Umbilical cord (tissue), 2 donors: ENCODE measurements at places on chromosomes 3 and 15.

- DNase-seq, result no peak
These were observed 13.7 kb downstream of the LIMD1 start for GRCh38 chr3:45608296-45608695.

DNA sequence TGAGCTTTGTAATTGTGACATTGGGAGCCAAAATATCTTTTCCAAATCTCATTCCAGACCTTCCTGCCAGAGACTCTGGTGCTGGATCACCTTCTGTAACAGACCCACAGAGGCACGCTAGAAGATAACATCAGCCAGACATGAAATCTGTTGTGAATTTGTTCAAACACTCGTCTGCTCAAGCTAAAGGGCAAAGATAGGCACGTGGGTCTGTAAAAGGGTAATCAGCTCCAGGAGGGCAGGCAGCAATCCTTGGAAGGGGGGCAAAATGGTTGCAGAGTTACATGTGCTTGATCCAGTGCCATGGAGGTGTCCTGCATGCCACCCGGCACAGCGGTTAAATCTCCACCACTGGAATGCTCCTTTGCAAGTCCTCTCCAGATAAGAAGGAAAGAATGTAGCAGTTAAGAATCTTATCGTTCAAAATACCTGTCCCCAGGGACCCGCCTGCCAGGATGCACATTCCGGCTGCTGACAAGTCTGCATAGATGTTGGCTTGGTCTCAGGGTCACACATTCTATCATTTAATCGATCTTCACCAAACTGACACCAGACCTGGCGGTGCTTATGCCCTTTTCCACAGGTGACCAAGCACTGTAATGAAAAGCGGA is 74.8 kb downstream of the ADAMTS9 start:
- peak; percentile 64 for DNase-seq

GRCh38 chr15:76962337-76963013 is 30.9 kb downstream of the RCN2 start:
- DNase-seq, result no peak

DNA sequence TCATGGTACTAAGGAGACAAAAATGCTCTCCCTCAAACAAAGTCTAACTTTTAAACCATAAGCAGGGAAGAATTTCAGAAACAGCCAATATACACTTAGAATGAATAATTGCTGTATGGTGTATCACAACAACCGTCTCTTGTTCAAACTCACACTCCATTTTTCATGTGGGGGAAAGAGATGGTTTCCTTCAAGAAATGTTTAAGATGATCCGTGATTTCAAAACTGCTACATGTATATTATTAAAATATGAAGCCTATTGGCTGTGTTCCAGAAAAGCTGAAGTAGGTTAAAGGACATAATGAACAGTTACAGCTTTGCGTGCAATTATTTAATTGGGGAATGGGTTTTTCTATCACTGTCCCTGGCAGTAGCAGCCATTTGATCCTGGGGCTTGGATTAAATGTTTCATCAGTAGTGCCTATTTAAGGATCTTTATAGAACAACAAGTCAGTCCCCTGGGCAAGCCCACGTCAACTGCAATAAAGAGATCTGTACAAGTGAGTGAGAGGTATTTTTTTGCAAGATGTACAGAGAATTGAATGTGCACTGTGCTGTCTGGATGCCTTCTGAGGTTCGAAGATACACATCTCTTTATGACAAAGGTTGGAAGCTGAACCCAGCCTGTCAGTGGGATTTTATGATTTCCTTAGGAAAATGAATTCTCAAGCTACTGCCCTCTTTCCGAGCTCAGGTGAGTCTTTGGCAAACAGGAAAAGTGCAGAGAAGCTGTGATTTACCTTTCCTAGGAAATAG is 337.2 kb upstream of the RARB start:
- peak; percentile 21 for DNase-seq

DNA sequence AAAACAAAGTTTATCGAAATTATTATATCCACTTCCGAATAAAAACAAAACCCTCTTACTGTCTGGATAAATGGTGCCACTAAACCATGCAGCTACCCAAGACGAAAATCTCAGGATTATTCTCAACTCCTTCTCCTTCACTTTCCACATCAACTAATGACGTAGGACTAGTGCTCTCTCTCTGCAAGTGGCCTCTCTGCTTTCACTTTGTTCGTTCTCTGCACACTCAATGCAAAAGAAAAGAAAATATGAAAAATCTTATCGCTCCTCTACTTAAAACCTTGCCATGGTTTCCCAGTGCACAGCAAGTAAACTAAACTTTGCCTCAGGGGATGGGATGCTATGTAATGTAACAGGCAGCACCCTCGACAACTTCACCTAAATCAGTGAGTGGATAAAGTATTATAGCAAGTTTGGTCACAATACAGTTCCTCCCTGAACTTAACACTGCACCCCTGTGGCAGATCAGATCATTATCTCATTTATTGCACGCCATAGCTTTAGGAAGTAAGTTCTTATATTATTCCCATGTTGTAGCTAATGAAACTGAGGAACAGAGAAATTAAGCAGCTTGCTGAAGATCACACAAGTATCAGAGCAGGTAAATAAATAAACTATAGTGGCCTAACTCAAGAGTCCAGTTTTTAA is 262.7 kb upstream of the GADL1 start:
- DNase-seq, result no peak

GRCh38 chr15:90007076-90007460 is 5.9 kb downstream of the ZNF710 start:
- DNase-seq, result no peak

DNA sequence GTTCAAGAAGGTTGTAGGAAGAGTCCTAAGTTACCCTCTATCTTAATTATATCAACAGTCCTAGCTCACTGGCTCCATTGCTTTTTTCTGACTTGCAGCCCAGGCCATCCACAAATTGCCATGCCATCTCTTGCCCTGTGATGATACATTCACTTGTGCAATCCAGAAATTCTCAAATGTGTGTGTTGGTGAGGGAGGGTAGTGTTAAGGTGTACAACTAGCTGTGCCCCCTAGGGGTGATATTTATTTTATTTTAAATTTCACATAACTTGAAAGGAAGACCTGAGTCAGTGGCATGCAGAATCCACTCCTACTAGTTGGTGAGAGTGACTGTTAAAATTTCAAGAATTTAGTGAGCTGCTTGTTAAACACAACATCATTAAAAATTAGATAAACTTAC is 156.1 kb upstream of the ANKRD28 start:
- no peak for DNase-seq

DNA sequence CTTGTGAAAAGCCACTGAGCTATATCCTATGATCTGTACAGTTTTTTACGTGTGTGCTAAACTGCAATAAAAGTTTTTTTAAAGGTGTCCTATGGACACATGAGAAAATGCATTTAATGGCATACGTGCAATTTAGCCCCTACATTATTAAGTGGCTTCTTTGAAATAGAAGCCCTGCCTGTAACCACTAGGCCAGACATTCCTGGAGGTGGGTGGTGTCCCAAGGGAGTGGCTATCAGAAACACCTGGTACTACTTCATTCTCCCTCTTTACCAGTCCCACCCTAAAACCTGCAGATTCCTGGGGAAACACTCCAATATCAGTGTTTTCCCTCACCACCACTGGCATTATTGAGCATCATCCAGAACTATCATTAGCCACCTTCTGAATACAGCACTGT is 100.0 kb downstream of the OXNAD1 start:
- no peak for DNase-seq

- no peak for DNase-seq
These were observed 54.4 kb upstream of the LRRFIP2 start for GRCh38 chr3:37228749-37229148.

DNA sequence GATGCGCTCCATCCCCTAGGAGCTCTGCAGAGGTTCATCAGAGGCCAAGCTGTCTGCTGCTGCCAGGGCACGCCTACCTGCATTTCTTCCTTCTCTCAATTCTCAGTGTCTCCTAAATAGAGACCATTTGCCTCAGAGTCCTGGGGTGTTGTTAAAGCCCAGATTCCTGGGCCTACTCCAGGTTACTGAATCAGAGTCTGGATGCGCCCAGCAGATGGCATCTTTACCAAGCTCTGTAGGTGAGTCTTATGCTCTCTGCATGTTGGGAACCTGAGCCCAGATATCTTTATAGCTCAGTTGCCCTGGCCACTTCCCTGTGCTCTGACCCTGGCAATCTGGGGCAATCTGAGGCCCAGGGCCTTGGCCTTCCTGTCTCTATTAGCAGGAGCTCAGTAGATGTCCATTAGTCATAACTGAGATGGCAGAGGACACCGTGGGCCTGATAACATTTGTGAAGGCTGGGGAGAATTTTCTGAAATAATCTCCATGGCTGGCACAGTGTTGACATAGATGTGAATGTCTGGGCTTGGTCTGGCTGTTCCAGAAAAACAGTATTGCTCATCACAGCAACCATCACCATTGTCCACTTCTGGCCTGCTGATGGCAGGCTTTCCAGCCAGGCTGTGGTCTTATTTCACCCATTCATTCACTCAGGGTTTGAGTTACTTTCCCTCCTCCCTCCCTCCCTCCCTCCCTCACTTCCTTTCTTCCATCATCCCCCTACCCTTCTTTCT is 13.3 kb upstream of the RBP1 start:
- DNase-seq, result no peak

- DNase-seq, result no peak
These were observed 19.8 kb downstream of the NMNAT3 start for GRCh38 chr3:139657936-139658335.

DNA sequence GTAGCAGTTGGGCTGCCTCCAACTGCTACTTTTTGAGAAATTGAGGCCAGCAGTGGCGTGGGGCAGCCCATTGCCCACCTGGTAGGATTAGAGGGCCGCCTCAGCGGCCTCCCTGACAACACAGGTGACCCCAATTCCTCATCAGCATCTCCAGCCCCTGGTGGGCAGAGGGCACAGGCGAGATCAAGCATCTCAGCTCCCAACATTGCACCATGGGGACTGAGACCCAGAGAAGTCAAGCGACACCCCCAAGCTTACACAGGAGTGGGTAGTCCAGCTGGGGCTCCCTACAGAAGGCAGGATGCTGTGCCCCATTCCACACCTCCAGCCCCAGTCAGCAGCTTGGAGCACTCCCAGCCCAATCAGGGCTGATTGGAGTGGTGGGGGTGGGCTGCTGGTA is 228 bp upstream of the H1-8 start:
- no peak for DNase-seq

DNA sequence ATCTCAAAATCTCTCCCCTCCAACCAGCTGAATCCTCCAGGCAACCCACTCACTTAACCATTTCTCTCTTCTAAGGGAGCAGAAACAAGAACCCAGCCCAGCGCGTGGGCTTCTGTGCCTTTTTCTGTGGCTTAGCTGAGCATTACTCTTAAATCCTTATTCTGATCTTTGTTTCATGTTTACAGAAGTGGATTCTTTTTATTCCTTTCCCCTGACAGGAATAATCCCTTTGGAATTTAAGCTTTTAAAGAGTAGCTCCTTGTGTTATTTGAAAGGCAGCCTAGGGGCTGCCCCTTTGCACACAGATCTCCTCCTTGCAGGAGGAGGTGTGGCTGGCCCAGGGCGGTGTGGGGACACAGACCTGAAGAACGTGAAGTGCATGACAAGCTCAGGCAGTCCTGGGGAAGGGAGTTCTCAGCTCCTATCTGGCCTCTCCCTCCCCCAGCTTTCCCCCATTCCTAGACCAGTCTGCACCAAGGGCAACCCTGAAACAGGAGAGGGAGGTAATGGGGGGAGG is 77.1 kb upstream of the UBE2E1 start:
- peak; percentile 91 for DNase-seq

- DNase-seq, result no peak
These were observed 49.1 kb upstream of the TLE3 start for GRCh38 chr15:70146771-70147170.

DNA sequence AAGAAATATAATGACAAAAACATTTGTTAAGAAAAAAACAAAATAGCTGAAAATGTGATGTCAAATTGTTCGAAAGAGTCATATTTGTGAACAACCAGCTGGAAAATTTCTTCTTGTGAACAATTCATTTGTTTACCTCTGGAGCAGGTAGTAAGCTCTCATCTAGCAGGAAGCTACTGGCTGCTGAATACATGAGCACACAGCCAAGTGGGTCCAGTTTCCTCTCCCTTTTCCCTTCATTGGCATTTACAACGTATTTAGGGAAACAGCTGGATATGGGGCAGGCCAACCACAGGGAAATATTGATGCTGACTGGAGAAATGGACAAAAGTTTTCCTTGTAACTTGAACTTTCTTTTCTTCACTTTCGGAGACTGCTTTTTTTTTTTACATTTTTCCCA is 1354.7 kb upstream of the EPHA6 start:
- no peak for DNase-seq

DNA sequence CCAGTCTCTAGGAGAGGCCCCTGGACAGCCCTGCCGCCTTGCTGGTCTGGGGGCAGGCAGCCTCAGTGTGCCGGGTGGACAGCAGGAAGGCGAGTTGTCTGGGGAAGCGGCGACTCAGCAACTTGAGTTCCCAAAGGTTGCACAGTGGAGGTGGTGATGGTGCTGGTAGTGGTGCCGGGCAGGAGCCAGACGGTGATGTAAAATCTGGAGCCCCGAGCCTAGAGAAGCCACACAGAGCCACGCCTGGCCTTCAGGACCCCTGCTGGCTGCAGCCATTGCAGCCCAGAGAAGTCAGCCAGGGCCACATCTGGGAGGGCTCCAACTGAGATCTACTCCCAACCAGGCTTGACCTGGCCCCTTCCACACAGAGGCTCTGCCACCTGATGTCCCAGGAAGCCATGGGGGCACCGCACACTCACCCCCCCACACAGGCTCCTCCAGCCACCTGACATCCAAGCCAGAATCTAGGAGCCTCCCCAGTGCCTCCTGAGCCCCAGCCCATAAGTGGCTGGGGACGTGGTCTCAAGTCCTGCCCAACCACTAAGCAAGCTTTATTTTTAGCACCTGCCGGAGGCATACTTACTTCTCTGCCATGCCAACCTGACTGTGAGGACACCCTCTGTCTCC is 8.8 kb downstream of the C3orf22 start:
- no peak for DNase-seq

- DNase-seq, result no peak
These were observed 10.0 kb upstream of the ELP6 start for GRCh38 chr3:47523310-47524073.

DNA sequence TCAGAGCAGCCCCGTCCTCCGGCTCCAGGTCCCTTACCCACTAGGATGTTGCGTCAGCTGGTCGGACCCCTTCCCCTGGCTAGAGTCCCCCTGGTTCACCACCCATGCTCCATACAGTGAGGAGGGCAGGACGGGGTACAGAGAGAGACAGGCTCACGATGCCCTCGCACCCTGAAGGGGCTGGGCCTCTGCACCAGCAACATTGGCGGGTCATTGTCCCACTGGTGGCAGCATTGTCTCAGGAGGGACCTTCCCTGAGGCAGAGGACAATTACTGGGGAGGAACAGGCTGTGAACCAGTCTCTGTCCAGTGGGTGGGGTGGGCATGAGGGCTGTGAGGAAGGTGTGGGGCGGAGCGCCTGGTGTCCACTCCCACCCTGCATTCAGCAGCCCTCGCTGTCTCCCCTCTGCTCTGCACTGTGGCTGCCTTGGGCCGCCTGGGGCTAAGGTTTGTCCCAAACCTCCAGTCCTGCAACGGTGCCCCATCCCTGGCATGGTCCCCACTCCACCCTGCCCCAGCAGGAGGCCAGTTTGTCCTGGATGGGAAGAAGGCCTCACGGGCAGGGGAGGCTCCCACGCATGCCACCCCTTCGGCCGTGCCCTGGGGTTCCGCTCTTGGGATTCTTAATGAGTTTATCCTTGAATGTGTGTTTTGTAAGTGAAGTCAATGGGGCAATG is 48.0 kb upstream of the KLF13 start:
- no peak for DNase-seq

- DNase-seq, result no peak
These were observed 45.8 kb upstream of the CCDC50 start for GRCh38 chr3:191283400-191283799.

GRCh38 chr15:52164631-52165265 is 26.4 kb downstream of the GNB5 start:
- no peak for DNase-seq

- DNase-seq, result no peak
These were observed 51.9 kb downstream of the MESD start for GRCh38 chr15:80937718-80938117.
